Right lobe of liver (tissue), 6 donors: ENCODE measurements at places on chromosomes 4 and X.

DNA sequence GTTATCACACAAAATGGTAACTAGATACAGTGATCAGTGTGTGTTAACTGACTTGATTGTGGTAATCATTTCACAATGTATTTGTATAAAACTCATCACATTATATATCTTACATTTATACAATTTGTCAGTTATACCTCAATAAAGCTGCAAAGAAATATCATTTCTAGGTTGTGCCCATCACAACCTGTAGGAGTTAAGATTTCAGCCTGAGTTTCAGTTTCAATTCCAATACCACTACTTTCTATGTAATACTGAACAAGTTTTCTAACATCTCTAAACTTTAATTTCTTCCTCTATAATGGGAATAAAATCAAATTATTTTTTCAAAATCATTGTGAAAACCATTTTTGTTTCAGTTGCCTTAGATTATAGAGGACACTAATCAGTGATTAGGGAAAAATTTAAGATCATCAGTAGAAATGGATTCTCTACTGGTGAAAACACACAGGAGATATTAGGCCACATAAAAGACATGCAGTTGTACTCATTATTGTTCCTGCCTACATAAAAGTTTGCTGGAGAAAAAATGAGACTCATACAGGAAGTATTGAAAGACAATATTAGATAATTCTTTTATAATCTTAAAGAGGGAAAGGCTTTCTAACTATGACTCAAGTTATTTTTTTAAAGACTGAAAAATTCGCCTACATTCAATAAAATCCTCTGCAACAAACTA is 18.4 kb upstream of the TBC1D1 start:
- no peak for DNase-seq

- no peak for DNase-seq
These were observed 739.7 kb downstream of the CENPC start for GRCh38 chr4:66805582-66805981.

- no peak for DNase-seq
These were observed 52.7 kb downstream of the CPLX1 start for GRCh38 chr4:773214-773613.

DNA sequence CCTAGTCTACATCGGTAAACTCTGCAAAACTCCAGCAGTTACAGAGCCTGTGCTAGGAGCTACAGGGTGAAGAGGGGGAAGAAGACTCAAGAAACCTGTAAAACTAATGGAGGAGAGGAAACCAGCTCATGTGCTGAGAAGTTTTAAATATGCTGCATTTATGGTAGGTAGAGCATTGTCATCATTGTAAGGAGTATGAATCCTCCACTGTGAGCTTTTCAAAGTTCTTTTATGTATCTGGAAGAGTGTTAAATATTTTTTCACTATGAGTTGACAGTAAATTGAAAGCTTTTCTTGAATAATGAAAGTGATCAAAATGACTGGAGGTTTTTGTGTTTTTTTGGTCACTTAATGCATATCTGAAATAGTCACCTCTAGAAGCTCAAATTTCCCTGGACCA is 46.2 kb downstream of the SEPTIN11 start:
- DNase-seq = no peak

GRCh38 chr4:101037938-101038413 is 309.4 kb downstream of the PPP3CA start:
- DNase-seq = no peak

DNA sequence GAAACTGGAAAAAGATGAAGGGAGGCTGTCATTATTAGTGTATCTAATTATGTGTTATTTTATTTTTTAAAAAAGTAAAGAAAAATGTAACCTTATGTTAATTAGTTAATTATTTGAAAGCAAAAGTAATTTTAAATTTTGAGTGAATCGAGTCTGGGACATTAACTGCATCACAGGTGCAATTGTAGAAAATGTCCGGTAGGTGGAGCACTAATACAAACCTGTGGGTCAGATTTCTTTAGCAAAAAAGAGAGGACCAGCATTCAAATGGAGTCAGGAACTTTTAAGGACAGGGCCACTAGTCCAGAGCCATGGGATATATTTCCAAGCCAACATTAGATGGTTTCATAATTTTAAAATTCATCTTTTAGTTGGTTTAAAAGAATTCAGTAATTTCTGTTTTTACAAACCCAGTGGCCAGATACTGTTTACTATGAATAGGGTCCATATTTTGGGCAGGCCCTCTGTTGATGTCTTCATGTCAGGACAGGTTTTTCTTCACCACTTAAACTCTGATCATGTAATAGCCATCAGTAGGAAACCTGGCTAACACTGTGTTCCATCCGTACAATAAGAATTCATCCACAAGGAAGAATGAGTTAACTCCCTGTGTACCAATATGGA is 27.2 kb downstream of the BST1 start:
- no peak for DNase-seq

DNA sequence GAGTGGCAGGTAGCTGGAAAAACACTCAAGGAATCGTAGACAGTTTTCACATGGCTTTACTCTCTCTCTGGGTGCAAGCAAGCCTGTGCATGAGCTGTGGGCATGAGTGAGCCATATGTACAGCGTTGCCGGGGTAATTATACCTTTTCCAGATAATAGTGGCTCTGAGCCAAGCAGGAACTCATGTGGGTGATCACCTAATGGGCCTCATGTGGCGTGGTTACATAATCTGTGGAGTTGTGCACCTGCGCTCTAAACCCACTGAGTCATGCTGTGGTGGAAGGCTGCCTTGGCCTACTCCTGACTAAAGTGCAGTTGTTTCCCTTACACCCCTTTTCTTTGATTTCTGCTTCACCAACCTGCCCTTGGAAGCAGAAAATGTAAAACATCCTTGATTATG is 1564.5 kb upstream of the PCDH10 start:
- DNase-seq = no peak

- DNase-seq = no peak
These were observed 15.7 kb downstream of the OFD1 start for GRCh38 chrX:13750204-13750603.

DNA sequence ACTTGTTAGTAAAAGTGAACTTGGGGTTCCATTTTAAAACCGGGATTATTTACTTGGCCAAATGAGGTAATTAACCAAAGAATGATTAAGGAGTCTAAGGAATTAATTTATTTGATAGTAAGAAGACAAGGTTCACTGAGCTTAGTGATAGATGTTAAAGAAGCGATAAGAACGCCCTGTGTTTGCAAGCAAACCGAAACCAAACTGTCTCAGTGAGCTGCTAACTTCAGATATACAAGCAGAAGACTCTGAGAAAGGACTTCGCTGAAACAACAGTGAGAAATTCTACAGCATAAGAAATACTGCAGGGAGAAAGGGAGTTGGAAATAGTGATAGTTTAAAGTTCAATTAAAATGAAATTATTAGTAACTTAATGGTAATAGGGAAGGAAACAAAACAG is 37.6 kb upstream of the SHISA3 start:
- no peak for DNase-seq

DNA sequence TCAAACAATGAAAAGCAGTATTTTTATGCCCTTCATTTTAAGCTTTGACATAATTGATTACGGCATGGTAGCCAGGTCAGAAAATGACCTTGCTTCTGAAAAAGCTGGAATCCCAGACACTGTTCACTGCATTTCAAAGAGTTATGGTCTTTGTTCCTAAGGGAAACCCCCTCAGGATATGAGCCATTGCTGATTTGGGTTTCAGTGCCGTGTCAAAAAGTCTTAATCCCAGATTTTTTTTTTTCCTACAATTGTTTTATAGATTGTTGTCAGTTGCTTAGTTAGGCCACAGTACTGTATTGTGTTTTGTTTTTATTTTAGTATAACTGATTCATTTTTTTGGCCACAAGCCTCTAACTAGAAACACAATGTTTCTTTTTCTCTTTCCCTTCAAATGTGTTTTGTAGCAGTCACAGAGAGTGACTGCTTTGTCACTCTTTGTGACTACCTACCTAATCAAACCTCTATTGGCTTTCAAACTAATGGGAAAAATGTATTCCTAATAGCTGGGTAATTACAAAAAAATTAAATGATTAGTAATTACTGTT is 10.3 kb downstream of the WDR44 start:
- no peak for DNase-seq

- DNase-seq = no peak
These were observed 143.4 kb downstream of the KLHL13 start for GRCh38 chrX:117973110-117973807.

DNA sequence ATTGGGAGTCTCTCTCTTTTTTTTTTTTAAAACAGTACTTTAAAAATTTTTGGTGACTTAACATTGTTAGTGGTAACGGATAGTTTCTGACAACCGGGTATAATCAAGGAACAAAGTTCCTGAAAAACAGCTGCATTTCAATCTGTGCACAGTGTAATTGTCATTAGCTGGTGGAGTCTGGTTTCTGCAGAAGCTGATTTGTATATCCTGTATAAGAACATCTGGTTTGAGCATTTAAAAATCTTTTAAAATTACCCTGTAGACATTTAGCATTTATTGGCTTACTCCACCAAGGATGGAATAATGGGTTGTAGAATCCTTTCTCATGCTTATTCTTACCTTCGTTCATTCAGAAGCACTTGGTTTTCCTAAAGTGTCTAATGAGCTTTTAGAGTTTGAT is 11.2 kb downstream of the JADE1 start:
- no peak for DNase-seq

GRCh38 chrX:46374371-46374770 is 170.8 kb downstream of the ZNF674 start:
- DNase-seq = no peak

GRCh38 chrX:49876750-49877149 is 2.5 kb upstream of the USP27X start:
- DNase-seq = no peak

DNA sequence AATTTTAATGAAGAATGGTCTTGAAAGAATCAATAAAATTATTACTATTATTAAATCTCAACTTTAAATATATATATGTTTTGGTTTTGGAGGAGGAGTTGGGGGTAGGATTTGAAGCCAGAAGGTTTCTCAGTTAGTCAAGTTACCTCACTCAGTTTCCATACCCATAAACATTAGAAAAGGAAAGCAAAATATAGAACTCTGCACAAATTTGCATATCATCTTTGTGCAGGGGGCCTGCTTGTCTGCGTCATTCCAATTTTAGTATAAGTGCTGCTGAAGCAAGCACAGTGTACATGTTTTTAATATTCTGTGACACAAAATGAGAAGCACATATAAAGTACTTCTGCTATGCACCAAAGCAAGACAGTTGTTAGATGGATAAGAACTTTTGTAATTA is 47.5 kb upstream of the SCRG1 start:
- no peak for DNase-seq

DNA sequence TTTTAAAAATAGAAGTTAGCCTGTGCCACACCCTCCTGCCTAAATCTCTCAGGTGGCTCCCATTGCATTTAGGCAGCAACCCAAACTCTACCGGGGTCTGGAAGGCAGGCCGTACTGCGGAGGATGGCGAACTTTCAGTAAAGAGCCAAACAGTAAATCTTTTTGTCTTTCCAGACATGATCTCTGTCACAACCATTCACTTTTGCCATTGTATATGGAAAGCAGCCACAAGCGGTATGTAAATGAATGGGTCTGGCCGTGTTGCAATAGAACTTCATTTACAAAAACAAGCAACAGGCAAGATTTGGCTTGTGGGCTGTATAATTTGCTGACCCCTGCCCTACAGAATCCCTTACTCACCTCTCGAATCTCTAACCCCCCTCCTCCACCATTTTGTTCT is 3.3 kb downstream of the RADX start:
- DNase-seq = no peak

DNA sequence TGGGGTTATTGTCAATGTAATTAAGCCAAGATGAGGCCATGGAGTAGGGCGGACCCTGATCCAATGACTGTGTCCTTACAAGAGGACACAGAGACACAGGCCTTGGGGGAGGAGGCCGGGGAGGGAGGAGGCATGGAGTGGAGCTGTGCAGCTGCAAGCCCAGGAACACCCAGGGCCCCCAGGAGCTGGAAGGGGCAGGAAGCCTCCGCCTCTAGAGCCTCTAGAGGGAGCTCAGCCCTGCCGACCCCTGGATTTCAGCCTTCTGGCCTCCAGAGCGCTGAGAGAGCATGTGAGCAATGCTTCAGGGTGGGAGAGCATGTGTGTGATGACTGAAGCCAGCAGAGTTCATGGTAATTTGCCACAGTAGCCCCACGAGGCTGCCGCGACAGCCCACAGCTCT is 234.6 kb downstream of the AFAP1 start:
- DNase-seq = no peak

DNA sequence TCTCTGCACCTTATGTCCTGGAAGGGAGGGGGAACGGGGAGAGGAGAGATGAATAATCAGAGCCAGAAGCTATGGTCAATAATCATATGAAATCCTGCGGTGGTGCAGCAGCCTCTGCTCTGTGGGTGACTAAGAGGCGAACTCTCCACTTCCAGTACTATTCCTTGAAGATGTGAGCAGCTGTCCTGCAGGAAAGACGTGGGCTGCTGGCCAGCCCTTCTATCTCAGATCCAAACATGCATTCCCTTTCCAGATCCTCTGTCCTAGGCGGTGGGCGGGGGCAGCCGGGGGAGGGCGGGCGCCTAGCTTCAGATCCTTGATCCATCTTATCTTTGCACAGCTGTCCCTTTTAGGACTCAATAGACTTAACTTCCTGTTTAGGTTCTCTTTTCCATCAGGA is 34.5 kb downstream of the SPINK2 start:
- DNase-seq = peak; percentile 56

GRCh38 chr4:70637239-70637913 is 8.8 kb downstream of the ENAM start:
- no peak for DNase-seq

- DNase-seq = peak; percentile 82
These were observed 21.0 kb upstream of the DCTD start for GRCh38 chr4:182938205-182938645.

DNA sequence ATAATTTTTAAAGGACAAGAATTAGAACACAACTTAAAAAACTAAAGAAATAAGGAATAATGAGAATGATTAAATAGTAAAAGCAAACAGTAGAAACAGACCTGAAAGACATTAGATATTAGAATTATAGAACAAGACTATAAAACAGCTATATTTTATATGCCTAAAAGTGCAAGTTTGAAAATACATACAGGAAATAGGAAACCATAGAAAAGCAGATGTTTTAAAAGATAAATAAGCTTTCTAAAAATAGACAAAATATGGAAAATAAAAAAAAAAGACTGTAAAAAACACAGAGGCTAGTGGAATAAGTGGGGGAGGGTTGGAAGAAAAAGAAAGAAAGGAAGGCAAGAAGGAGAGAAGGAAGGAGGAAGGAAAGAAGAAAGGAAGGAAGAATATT is 407.3 kb downstream of the IDS start:
- DNase-seq = no peak

DNA sequence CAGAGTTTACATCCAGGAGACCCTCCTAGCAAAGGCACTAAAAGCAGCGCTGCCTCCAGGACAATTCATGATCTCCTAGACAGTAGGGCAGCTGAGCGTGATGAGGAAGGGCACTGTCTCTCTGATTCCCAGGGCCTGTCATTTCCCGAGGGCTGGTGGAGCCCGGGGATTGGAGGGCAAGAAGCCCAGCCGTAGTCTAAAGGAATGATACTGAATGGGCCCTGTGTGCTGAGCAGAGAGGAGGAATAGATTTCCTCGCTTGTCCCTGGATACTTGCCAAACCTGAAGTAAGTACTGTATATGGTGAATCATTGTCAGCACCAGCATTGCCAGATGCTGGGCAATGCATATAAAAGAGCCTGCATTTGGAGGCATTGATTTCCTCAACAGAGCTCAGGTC is 88.0 kb upstream of the SLITRK2 start:
- no peak for DNase-seq
